ENCODE measurements at places on chromosomes 6 and 20.

DNA sequence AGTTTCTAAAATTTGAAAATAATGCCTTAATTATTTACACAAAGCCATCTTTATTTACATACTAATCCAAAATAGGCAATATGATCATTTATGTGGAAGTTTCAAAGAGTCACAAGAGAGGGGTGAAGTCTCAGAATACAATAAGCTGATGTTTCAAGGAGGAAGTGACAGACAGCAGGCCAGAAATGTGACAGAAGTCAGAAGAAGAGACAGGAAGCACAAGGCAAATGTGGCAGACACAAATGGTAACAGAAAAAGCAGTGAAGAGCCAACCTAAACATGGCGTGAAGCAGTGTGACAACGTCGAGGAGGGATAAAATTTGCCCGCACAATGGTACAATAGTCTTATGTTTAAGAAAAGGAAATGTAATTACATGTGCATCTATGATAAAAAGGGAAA, 59.8 kb downstream of the SHPRH start:
- no peak for DNase-seq

DNA sequence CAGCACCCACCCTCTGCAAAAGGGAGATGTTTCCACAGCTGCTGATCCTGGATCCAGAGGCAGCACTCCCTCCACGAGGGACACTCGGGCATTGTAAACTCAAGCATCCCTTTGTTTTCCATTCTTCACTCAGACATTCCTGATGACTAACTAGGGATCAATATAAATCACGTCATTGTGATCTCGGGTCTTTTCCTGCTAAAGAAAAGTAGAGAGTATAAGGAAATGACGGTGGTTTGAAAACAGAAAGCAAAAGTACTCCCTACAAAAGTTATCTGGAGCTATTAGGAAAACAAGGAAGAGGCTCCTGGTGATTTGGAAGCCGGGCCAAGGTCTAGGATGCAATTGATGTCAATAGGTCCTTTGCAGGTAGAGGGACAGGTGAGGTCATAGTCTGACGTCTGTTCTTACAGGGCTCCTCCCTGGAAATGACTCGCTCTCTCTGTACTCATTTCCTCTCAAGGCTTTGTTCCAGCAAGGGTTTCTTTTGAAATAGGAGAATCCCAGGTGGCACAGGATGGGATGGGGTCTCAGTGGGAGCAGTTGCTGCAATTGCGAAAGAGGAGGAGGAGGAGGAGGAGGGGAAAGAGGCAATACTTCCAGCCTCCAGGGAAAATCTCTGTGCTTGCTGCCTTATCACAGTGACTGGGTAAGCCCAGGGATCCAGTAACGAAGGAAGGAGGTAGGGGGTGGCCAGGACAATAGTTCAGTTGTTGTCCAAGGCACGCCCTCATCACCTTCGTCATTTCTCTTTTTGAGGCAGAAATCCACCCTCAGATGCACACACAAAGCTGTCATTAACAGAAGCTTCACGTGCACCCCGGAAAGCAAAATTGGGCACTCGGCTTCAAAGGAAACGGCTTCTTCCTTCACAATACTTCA, 222.8 kb downstream of the LY86 start:
- DNase-seq: no peak

- peak; percentile 63 for DNase-seq
Measured at GRCh38 chr6:113855500-113856374, 1.4 kb upstream of the MARCKS start.

GRCh38 chr6:108365478-108365877, 70.6 kb downstream of the AFG1L start:
- DNase-seq: no peak

DNA sequence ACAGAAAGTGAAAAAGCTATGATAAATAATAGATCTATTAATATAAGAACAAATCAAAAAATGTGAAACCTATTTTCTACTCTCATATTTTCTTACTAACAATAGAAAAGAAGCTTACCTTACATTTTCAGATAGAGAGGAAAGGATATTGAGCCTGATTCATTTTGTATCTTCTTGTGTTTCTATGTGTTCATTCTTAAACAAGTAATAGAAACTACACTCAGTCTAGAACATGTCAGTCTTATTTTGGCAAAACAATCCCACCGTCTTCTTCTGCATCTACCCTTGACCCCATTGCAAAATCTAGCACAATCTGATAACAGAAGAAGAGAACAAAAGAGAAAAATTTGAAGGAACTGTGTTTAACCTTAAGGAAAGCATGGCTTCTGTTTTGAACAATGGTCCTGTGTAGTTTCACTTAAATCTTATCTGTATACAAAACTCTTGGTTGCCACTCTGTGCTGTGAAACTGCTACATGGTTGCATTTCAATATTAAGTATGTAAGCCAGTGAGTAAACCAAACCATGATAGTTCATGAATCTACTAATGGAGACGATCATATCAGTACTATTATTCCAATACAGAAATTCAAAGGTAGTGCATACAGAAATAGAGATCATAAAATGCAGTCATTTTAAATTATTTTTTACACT, 69.5 kb upstream of the LGSN start:
- no peak for DNase-seq

GRCh38 chr6:165766457-165766856, 103.4 kb upstream of the PDE10A start:
- DNase-seq: no peak

- DNase-seq: no peak
Measured at GRCh38 chr6:3545156-3545555, 88.3 kb upstream of the SLC22A23 start.

Data from left hindlimb (tissue), 1 donor.